Epithelial cell of prostate (primary cell): ENCODE measurements at places on chromosomes 4 and X.

- peak; percentile 61 for DNase-seq
These were observed 20.0 kb upstream of the VCX2 start for GRCh38 chrX:8191022-8191421.

- no peak for DNase-seq
These were observed 62.6 kb upstream of the KLF3 start for GRCh38 chr4:38601244-38601915.

DNA sequence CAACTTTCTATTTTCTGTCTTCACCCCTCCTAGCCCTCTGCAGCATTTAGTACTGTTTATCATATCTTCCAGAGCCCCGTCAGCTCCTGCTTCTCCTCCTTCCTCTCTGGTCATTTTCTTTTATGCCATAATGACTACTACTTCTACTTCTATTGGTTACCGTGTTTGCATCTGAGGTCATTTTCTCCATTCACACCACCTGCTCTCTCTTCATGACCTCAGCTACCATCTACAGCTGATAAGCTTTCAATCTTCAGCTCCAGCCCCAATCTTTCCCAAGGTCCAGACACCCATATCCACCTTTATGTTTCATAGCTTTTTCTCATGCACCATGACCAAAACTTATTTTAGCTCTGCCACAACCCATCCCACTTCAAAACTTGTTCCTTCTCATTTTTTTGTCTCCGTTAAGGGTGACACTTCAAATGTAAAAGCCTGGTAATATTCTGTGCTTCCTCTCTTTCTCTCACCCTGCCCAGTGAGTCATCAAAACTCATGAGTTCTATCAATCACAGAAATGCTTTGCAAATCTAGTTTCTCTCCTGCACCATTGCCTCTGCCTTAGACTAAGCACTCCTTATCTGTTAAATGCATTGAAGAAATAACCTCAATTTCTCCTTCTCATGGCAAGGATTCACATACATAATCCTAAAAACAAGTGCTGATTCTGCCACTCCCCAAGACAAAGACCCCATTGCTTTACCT, 71.3 kb upstream of the IQCM start:
- DNase-seq = no peak

GRCh38 chrX:49177338-49177833, 5.7 kb downstream of the PLP2 start:
- DNase-seq = no peak

GRCh38 chr4:94483895-94484294, 32.2 kb downstream of the PDLIM5 start:
- no peak for DNase-seq

DNA sequence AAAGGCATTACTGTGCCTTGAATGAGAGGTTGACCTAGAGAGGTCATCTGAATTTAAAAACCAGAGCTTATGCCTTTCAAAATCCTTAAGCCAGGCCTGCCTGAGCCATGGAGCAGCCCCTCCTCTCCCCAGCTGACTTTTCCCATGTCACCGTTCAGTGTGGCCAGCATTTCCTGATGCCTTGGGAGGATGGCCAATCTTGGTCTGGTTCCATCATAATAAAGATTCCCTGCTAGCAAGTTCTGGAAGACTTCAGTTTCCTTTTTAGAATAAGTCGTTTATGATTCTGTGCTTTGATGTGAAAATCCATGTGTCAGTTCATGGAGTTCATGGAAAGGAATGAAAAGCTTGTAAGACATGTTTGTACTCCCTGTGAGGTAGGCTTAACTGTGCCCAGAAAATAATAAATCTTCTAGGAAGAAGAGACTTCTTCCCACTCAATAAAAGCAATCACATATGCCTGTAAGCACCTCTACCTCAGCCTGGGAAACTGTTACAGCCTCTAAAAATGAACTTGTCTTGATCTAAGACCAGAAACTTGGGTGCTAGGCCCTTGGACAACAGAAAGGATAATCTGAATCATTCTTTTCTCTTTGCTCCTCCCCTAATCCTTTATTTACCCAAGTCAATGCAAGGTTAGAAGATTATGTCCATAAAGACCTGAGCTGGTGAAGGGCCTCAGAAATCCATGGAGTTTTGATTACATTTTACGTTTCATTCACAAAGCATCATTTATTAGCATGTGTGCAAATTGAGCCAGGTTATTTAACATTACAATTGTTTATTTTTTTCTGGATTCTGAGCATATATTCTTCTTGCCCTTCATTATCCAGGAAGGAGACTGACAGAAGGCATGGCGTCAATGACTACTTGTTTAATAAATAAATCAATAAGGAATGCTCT, 84.0 kb upstream of the TBC1D9 start:
- no peak for DNase-seq

DNA sequence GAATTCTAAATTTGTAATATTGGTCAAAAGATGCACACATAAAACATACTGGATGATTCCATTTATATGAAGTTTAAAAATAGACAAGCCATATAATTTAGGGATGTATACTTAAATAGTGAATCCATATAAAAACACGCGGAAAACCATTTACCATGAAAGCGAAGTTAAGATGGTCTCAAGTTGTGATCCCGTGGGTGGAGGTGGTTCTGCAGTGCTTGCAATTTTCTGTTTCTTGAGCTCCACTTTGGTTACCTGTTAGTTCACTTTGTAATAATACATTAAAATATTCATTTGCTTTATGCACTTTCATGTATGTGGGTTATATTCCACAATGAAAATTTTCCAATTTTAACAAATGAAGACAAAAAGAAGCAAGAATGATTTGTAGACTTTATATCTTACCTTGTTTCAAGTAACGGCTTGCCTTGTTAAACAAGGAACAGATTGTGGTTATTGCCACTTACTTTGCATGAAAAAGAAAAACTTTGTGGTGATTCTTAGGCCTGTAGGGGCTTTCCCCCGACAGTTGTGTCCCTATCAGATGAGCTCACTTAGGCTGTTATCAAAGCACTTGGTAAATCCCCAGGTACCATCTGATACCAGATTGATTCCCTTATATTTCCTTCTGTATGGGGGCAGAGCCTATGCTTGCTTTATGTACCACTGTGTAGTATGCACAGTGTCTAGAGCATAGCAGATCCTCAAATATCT, 12.2 kb downstream of the UCP1 start:
- no peak for DNase-seq

DNA sequence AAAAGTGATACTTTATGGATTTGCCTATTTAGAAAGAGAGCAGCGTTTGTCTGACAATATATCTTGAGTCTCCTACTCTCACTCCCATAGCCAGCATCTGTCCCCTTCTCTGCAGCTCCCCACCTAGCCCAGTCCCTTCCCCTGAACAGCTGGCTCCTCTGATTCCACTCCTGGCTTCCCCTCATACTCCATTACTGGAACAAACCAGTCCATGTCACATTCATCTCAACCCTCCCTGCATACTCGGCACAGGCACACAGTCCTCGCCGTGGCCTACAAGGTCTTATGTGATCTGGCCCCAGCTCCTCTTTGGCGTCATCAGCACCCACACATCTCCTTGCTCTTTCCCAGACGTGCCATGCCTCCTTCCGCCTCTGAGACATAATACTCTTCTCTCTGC, 36.7 kb downstream of the SLC2A9 start:
- no peak for DNase-seq

DNA sequence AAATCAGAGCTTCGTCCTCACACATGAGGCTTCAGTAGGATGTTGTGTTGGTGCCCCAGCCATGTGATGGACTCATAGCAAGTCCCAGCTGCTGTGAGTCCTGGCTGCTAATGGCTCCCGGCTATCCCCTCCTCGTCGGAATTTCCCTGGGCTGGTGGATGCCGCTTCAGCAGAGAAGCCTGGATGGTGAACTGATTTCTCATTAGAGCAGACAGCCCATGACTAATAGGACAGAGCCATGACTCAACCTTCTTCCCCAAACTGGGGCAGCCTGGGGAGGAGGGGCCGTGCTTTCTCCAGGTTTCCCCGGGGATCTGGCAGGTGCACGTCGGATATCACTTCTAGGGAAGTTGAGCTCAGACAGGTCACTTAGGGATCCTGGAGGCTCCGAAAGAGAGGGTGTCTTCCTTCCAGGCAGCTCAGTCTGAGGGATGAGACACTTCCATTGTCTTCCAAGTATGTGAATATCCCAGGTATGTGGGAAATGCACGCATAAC, 112.7 kb downstream of the ASMT start:
- peak; percentile 36 for DNase-seq

DNA sequence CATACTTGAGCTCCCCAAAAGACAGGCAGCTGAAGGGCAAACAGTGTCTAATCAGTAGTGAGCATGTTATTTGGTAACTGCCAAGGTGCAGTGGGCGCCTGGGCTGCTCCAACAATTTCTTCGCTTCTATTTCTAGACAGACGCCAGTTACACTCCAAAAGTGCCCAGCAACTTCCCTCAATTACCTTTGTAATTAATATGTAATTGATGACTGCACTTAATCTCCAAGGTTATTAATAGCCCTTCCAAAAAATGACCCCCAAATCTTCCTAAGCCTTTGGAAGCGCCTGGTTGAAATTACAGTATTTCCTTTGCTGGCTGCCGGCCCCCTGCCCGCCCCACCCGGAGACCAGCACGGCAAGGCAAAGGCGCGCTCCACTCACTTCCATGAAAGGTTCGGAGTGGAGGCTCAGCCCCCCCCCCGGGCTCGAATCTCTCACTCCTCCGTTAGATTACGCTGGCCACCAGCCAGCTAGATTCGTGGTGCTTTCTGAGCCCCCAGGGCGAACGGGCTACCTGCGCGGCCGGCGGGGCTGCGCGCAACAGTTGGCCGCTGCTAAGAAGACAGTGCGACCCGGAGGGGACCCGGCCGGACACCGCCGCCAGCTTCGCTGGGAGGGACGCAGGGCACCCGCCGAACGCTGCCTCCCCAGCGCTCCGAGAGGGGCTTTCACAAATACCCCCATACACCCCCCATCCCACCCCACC, 1.9 kb downstream of the GPC4 start:
- no peak for DNase-seq

GRCh38 chrX:54447461-54447860, 7.3 kb downstream of the TSR2 start:
- no peak for DNase-seq

DNA sequence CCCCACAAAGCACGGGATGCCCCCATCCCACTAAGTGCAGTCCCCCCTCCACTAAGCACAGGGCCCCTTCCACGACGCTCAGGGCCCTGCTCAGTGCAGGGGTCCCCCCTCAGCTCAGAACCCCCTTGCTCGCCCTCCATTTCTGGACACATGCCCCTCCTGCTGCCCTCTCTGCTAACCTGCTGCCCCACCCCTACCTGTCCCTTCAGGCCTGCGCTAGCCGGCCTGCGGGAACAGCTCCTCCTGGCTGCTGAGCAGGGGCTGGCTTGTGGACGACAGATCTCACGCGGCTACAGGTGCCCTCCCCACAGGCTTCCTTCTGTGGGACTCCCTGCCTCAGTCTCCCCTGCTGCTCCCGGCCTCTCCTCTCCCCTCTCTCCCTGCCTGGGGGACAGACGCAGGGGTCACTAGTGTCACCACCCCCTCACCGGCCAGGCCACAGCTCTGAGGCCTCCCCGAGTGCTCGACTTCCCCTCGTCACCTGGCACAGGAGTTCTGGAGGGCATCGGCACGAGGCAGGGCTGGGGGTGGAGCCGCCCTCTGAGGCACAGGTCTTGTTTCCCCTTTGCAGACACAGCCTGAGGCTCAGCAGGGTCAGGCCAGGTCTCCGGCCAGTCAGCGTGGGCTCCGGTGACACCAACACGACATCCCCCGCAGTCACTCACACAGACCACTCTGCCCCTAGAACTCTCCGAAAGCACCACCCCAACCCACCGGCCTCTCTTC, 21.6 kb downstream of the GAK start:
- no peak for DNase-seq

DNA sequence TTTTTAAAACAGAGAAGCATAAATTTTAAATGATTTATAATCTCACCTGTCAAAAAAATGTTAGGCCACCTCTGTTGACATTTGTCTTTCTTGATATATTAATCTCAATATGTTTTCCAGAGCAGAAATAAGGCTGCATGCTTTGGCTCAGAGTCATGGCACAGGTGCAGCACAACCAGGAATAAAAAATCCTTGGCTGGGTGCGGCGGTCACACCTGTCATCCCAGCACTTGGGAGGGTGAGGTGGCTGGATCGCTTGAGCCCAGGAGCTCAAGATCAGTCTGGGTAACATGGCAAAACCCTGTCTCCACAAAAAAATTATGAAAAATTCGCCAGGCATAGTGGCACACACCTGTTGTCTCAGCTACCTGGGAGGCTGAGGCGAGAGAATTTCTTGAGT, 18.1 kb downstream of the CPLX1 start:
- no peak for DNase-seq

GRCh38 chrX:18537524-18537923, 112.1 kb downstream of the CDKL5 start:
- DNase-seq = no peak
